DMS79 (cell line): ENCODE measurements at places on chromosomes 13 and 19.

GRCh38 chr19:18672044-18672451 is 11.4 kb upstream of the CRTC1 start:
- DNase-seq = no peak

DNA sequence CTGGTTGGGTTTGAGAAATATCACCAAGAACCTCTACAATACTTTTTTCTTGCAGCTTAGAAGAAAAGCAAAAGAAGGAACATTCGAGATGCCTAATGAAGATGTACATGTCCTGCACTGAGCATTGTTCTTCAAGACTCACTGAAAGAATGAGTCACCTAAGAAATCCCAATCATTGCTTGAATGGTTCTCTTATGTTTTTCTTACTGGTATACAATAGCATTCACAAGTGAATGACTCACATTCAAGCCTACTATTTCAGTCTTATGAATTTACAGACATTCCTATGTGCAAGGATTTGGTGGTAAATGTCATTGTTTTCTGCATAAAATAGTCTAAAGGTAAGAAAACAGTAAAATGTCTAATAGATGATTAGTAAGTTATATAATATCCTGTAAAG is 594.6 kb downstream of the PCDH9 start:
- no peak for DNase-seq

GRCh38 chr19:17538684-17539237 is 16.7 kb upstream of the COLGALT1 start:
- no peak for DNase-seq

DNA sequence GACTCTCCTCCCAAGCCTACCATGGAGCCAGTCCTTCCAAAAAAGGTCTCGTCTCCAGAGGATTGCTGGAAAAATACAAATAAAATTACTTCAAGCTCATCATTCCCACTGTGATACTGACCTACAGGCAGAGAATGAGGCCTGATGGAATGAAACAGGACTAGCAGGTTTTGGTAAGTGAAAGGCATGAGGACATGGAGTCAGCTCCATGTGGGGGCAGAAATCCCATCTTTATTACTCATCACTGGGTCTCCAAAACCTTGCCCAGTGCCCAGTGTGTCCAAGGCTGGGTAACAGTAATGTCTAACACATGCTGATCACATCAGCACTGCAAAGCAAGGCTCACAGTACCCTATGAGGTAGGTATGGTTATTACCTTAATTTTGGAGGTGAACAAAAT is 235.4 kb downstream of the DNAJC15 start:
- no peak for DNase-seq

GRCh38 chr13:41762796-41763195 is 198.1 kb downstream of the VWA8 start:
- no peak for DNase-seq

DNA sequence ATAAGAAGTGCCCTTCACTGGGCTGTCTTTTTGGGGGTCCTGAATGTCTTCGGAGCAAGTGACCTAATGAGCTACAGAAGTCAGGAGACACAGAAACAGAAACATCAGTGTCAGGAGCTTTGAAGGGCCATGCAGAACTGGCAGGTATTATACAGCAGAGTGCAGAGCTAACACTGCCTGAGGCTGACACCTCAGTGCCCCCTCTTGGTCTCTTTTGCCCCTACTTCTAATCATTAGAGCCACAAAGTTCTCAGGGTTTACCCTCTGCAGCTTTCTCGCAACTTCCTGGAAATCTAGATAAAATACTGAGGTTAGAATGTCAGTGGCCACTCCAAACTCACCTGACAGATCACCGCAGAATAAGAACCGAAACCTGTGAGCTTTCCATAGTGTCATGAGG is 172.7 kb downstream of the B3GLCT start:
- DNase-seq = no peak

- no peak for DNase-seq
Observed at GRCh38 chr13:46687810-46688209, 109.2 kb downstream of the ESD start.
